ENCODE measurements at places on chromosomes 7 and 10. TPM values are rescaled to one million over a fixed set of nuclear protein-coding genes. Genes with fewer than 3 reads are reported as not detected.

AGBL3 gene
- total RNA-seq: 7.6 TPM

CYP3A4 gene
- total RNA-seq: not detected

TMEM139 gene
- 36.7 TPM for total RNA-seq

KIAA1549 gene
- total RNA-seq: 10.1 TPM

ZNF804B gene
- 0.19 TPM for total RNA-seq
